GM12891 (cell line): ENCODE measurements at places on chromosomes 11 and 22.

- no peak for DNase-seq
These were observed 44.9 kb downstream of the AAMDC start for GRCh38 chr11:77865805-77866204.

GRCh38 chr11:125923012-125923579 is 18.8 kb downstream of the DDX25 start:
- peak; percentile 46 for DNase-seq

- DNase-seq = no peak
These were observed 5.9 kb upstream of the BDNF start for GRCh38 chr11:27705873-27706820.

DNA sequence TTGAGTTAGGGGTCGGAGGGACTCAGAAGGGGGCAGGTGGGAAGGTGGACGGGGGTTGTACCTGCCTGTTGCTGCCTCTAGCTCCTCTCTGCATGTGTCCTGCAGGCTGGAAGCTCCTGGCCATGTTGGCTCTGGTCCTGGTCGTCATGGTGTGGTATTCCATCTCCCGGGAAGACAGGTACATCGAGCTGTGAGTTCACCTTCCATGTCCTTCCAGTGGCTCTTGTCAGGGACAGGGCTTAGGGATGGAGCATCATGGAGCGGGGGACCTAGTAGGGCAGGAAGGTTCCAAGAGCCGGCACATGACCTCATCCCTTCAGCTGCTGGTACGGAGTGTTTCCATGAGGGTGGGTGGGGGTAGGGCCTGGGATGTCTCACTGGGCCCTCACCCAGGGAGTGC is 50.9 kb downstream of the ST3GAL4 start:
- DNase-seq = no peak

GRCh38 chr11:7196396-7197146 is 55.1 kb upstream of the SYT9 start:
- no peak for DNase-seq

- no peak for DNase-seq
These were observed 17.2 kb upstream of the SYT13 start for GRCh38 chr11:45303316-45303715.

DNA sequence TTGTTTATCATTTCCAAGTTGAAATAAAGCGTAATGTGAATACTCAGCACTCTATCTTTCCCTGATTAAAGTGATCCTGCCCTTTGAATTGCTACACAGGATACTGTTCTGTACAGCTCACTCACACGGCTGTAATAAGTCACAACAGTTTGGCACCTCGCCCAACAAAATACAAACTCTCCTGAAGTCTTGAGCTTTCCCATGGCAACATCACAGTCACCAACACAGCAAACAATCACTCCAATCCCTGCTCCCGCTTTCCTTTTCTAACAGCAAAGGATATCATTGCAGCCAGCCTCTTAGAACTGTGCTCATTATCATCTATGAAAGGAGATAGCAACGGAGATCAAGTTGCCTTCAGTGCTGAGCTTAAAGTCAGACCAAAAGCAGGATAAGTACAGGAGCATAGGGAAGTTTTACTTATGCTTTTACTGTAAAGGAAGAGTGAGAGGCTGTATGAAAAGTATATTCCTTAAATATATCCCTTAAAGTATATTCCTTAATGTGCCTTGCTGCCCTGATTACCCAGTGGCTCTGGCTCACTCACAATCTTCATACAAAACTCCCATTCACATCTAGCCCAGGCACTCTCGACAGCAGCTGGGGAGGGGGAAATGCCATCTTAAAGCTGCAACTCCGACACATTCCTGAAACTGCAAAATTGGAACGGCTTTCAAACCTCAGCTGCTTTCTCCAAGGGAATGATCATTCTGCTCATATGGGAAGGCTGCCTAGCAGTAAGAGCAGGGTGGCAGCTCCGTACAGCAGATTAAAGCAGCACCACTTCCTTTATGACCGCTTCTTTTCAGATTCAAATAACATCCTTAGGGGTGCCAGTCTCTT is 35.8 kb downstream of the MAML2 start:
- no peak for DNase-seq

- DNase-seq = no peak
These were observed 84.8 kb upstream of the ZBED5 start for GRCh38 chr11:10942620-10943019.

- DNase-seq = no peak
These were observed 70.0 kb downstream of the PDE2A start for GRCh38 chr11:72604256-72604655.

DNA sequence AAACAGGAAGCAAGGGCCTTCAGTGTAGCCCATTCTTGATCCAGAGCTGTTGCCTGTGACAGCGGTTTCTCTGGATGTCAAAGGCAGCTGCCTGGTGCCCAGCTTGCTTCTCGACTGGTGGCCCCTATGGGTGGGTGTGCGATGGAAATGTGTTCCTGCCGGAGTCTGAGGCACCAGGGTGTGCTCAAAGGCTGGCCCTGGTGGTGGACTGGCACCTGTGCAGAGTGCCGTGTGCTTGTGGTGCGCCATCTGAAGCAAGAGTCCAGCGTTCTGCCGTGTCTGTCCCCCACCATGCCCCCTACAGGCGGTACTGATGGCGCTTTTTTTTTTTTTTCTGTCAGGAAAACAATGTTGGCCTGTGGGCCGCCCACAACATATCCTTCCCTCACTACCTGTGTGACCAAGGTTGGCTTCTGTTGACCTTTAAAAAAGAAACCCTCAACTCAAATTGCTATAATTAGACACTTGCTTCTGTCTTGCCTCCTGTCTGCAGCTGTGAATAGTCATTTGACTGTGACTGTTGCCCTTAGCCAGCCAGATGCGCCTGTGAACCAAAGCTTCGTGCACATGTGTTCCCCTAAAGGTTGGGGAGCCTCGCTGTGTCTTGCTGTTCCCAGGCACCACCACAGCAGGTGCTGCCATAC is 4.7 kb upstream of the RANBP1 start:
- peak; percentile 66 for DNase-seq

GRCh38 chr11:8593935-8594909 is at the start of gene STK33:
Gene STK33, minus strand, starts transcription at chr11:8594228. Its CDS starts 119,323 bp downstream, at chr11:8474905.
- DNase-seq = peak; percentile 80

DNA sequence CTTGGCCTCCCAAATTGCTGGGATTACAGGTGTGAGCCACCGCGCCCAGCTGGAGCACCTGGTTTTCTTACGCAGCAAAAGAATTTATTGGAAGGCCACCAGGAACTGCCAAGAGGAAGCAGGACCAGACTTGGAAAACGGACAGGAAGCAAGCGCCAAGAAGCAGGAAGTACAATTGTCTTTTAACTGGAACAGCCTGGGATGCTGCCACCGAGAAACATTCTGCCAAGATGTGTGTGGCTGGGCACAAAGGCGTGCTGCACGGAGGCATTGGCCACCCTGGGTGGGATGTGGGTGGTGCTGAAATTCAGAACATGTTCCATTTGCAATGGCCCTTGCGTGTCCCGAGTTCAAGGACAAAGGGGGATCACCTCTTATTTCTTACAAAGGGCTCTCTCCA is 15.4 kb downstream of the SLC3A2 start:
- DNase-seq = no peak

GRCh38 chr11:62925745-62926679 is 4.8 kb upstream of the CHRM1 start:
- DNase-seq = no peak

DNA sequence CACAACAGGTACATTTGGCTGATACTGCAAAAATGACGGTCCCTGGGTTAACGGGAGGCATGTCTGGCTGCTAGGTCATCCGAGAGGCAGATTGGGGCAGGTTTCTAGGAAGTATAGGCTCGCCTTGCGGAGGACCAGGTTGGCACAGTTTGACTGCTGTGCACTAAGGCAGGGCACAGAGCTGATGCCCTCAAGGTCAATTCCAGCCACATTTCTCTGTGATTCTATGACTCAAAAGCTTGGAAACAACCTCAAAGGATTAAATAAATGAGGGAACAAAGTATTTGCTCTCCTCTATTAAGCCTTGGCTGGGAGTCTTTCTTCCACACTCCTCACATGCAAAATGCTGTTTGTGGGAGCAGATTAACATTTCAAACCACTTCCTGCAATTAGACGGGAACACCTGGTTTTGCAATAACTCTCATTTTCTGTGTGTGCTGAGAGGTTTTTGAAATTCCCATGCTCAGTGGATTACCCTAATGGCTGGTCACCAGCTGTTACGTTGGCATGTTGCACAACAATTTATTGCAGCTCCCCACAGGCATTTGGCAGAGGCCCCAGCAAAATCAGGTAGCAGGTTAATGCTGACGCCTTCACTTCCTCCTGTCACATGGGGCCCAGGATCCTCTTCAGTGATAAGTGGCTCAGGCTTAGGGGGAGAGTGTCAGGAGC is 61.0 kb upstream of the PLET1 start:
- no peak for DNase-seq

GRCh38 chr22:47230741-47231140 is 468.3 kb downstream of the TBC1D22A start:
- no peak for DNase-seq

- DNase-seq = no peak
These were observed 734 bp downstream of the PPP1R14B start for GRCh38 chr11:64245797-64246620.

DNA sequence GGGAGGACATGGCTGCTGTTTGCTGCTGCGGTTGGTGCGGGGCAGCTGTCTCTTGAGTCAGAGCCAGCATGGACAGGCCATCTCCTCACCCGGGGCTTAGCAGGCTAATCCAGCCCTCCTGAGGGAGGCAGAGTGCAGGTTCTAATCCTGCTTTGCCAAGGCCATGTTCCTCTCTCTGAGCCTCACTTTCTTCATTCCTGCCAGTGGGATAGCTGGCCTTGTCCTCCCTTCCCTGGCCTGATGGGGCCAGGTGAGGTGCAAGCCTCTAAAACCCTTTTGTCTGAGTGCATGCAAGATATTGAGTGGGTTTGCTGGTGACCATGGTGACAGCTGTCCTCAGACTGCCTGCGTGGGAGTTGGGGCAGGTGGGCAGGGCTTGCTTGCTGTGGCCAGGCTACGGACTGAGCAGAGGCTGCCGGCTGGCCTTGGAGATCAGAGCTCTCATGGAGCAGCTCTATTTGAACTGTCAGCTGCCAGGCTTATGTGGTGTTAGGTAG is 3.6 kb downstream of the USP35 start:
- DNase-seq = no peak

- DNase-seq = peak; percentile 30
These were observed 1.3 kb upstream of the ISX start for GRCh38 chr22:35064664-35065063.

- DNase-seq = no peak
These were observed 1.9 kb downstream of the CD151 start for GRCh38 chr11:834371-835316.

GRCh38 chr11:65078151-65078550 is 5.7 kb downstream of the CDCA5 start:
- peak; percentile 64 for DNase-seq

DNA sequence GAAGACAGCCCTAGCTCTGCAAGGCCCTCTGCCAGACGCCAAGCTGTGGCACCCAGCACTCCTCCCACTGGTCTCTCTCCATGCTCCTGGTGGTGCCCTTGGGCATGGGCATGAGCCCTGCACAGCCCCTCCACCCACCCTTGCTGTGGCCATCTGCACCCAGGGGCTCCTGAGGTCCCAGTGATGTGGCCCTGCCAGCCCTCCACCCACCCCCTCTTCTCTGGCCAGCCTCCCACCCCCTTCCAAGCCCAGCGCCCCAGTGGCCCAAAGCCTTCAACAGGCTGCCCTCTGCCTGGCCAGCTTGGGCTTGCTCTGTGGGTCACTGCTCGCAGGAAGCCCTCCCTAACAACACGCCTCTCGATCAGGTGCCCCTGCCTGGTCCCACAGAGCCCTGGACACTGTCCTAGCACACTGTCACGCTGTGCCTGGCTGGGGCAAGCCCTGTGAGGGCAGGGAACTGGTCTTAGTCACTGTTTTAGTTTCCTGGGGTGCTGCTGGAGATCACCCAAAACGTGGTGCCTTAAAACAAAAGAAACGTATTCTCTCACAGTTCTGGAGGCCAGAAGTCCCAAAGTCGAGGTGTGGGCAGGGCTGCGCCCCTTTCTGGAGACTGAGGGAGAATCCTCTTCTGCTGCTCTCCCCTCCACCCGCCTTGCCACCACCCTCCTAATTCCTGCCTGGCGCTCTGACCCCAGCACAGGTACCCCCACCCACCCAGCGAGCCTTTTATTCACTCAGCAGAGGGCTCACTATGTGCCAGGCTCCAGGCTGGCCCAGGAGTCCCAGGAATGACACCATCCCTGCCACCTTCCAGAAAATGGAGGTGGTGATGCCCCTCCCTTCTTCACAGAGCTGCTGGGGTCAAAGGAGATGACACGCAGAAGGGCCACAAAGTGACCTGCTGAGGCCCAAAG is 14.7 kb downstream of the SULT4A1 start:
- no peak for DNase-seq

- no peak for DNase-seq
These were observed 124.5 kb downstream of the COMMD9 start for GRCh38 chr11:36164506-36165250.

GRCh38 chr11:18081551-18081950 is 24.3 kb downstream of the SAAL1 start:
- DNase-seq = no peak

GRCh38 chr22:22458896-22459588 is 49.5 kb downstream of the ZNF280B start:
- no peak for DNase-seq

- DNase-seq = no peak
These were observed 38.4 kb upstream of the CWF19L2 start for GRCh38 chr11:107496011-107496410.

- no peak for DNase-seq
These were observed 54.3 kb upstream of the TNRC6B start for GRCh38 chr22:40123387-40123786.

DNA sequence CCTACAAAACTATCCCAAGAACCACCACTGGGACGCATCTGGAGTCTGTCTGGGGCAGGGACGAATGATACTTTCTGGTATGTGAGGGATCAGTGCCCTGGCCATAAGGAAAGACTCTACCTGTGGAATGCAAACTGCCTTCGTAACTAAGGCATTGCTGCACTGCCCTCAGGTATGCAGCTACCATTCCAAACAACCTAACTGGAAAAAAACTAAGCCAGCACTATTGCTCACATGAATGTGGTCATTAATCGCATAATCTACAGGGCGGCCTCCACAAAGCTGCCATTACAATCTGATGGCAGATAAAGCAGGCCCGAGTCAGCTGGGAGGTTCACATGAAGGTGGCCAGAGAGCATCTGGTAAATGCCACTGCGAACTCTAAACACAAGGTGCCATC is 3.9 kb downstream of the PACSIN2 start:
- no peak for DNase-seq

- no peak for DNase-seq
These were observed 18.1 kb upstream of the TSKU start for GRCh38 chr11:76764941-76765665.

GRCh38 chr22:35947794-35948425 is 80.7 kb downstream of the RBFOX2 start:
- no peak for DNase-seq

DNA sequence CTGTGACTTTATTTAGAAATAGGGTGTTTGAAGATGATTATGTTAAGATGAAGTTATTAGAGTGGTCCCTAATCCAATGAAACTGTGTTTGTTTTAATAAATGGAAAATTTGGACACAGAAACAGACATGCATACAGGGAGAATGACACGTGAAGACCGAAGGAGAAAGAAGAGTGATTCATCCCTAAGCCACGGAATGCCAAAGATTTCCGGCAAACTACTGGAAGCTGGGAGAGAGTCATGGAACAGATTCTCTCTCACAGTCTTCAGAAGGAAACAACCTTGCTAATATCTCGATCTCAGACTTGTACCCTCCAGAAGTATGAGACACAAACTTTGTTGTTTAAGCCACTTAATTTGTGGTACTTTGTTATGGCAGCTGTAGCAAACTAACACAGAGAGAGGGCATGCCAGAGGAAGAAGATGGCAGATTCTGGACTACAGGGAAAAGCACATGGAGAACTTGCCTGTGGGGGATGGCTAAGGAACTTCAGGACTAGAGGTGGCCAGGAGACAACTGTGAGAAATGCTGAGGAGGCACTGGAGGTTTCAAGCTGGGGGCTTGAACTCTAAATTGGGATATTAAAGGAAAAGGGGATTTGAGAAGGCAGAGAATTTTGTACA is 733.5 kb upstream of the CCDC90B start:
- no peak for DNase-seq
